Stimulated activated CD8-positive, alpha-beta memory T cell treated with anti-CD3 and anti-CD28 coated beads, Interleukin-2, amount 100 ng/mL, for 1 hour (primary cell): ENCODE measurements at places on chromosomes 4 and X.

DNA sequence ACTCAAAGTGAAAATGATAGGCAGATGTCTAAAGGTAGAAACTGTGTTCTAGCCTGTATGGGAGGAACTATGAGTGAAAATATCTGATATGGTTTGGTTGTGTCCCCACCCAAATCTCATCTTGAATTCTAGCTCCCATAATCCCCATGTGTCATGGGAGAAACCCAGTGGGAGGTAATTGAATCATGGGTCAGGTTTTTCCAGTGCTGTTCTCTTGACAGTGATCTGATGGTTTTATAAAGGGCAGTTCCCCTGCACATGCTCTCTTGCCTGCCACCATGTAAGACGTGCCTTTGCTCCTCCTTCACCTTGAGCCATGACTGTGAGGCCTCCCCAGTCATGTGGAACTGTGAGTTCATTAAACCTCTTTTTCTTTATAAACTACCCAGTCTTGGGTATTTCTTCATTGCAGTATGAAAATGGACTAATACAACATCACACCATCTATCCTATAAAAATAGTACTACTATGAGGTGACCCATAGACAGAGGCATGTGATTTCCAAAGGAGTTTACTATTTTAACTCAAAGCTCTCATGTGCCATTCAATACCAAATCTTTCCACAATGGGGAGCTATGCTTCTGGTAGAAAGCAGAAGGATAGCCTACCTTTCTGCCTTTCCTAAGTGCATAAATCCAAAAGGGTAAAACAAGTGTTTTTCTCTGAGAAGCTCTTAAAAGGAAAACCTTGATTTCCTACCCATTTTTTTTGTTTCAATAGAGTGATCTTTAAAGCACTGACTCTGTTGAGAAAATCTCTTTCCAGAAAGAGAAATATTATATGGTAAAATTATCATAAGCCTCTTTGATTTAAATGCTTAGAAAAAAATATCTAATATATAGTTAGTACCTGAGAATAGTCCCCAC is 38.8 kb downstream of the SEC31A start:
- DNase-seq = no peak

- DNase-seq = no peak
These were observed 847.0 kb downstream of the TRIML1 start for GRCh38 chr4:188986271-188986689.

- no peak for DNase-seq
These were observed 1.4 kb downstream of the ZNF185 start for GRCh38 chrX:152899111-152899873.

DNA sequence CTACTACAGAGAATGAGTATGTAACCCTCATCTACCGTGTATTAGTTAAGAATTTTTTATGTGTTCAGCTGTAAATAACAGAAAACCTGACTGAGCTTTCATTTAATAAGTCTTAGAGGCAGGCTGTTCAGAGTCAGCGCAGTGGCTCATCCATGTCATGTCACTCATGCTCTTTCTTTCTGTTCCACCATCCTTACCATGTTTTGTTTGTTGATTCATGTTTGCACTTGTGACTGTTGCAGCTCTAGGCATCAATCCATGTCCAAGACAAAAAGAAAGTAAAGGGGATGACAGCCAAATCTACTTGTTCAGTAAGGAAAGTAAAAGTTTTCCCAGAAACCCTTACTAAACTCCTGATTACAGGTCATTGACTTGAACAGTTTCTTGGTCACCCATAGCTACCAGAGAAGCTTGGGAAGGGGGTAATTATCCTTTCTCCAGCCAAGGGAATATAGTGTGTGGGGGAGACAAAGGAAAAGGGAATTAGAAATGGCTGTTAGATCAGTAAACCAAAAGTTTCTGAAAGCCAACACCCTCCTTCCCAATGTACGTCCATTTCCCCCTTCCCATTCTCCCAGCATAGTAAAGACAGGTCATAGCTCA is 9.0 kb downstream of the ART3 start:
- DNase-seq = no peak

DNA sequence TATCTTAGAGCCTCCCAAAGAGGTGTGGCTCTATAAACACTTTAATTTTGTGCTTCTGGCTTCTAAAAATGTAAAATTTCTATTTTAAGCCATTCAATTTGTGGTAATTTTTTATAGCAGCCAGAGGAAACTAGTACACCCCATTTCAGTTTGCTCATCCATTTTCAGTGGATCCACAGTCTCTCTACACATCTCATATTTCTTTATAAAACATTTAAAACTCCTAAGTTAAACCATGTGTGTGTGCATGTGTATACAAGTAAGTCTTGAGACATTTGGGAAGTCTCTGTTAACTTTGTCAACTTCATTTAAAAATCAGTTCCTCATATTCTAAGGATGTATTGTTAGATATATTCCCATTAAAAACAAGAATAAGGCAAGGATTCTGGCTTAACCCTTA is 273.2 kb downstream of the IL15 start:
- no peak for DNase-seq

GRCh38 chr4:80500613-80501012 is 165.1 kb downstream of the CFAP299 start:
- DNase-seq = no peak

- no peak for DNase-seq
These were observed 1.5 kb downstream of the MAB21L2 start for GRCh38 chr4:150583287-150584110.

- DNase-seq = no peak
These were observed 200.0 kb downstream of the BCOR start for GRCh38 chrX:39897741-39898097.

DNA sequence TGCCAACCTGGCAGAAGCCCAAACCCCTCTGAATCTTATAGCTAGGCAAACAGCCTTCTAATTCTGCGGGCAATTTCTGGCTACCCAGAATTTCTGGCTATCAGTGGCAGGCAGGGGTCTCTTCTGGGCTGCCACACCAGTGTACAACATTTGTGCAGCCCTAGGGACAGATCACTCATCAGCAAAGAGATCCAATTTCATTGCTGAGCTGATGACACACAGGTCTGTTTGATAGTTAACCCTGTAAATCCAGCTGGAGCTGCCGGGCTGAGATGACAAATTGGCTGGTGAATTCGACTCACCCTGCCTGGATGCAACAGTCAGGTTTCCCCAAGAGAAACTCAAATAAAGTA is 2.4 kb downstream of the MID1 start:
- DNase-seq = no peak

DNA sequence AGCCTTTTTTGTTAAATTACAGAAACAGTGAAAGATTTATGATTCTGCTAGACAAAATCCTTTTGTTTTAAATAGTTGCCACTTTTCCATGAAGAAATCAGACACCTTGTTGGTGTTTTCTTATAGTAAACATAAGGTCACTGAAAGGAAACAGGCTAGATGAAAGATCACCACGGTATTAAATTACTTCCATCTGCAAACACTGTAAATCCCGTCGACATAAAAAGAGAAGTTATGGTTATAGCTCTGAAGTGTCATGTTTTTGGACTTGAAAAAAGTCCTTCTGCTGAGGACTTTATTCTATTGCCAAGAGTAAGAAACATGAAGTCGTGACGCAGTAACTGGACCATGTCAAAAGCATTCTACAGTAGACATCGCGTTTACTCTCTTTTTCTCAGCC is 567.6 kb upstream of the SLIT2 start:
- no peak for DNase-seq

DNA sequence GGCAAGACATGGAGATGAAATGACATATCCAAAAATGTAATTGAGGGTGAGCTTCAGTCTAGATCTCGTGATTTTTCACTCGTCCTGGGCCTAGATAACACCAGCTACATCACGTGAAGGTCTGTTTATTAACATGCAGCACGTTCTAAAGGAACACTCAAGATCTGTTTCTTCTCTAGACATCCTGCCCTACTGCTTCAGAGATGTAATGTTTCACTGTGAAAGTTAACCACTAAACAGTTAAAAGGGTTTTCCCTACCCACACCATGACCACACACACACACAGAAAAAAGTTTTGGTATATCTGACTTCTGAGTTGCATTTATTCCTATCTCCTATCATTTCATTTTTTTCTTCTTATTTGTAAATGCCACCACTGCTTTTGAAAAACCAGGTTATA is 52.3 kb upstream of the SMIM31 start:
- DNase-seq = no peak

- no peak for DNase-seq
These were observed 12.2 kb upstream of the ODAM start for GRCh38 chr4:70183168-70183939.

DNA sequence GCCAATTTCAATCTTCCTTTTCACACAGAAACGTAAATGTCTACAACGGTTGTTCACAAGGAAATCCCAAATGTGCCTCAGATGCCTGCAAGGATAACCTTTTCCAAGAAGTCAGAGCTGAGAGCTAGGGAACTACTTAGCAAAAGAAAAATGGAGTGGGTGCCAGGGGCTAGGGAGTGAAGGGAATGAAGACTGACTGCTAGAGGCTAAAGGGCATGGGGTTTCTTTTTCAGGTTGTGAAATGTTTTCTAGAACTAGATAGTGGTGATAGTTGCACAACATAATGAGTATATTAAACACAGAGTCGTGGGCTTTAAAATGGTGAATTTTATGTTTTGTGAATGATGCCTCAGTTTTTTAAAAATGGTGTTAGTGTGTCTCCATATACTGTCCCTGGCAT is 53.4 kb downstream of the CD99L2 start:
- DNase-seq = no peak

- no peak for DNase-seq
These were observed 9.1 kb downstream of the CXCR3 start for GRCh38 chrX:71609095-71609750.

DNA sequence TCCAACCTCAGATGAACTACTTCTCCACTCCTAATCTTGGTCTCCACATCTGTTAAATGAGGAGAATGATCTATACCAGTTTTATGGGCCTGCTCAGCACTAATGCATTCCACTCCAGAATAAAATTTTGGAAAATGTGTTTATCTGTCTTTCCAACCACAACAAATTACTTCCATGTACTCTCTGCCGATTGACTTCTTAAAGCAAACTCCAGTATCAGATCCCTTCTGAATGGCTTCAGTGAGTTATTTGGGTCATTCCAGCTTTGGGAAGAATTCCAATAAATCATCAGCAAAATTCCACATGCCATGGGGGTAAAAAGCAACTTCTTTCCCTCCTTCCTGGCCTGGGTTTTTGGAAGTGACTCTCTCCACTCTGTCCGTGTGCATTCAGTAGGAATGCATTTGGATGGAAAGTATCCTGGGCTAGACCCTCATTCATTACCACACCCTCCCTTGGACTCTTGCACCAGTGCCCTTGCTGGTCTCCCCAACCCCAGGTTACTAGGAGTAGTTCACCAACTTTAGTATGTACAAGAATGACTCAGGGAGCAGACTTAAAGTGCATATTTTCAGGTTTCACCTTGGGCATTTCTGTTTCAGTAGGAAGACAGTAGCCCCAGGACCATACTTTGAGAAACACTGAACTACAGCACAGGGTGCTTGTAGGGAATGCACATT is 15.4 kb upstream of the ADH6 start:
- no peak for DNase-seq

- no peak for DNase-seq
These were observed 5.2 kb downstream of the MFSD8 start for GRCh38 chr4:127959794-127960193.

DNA sequence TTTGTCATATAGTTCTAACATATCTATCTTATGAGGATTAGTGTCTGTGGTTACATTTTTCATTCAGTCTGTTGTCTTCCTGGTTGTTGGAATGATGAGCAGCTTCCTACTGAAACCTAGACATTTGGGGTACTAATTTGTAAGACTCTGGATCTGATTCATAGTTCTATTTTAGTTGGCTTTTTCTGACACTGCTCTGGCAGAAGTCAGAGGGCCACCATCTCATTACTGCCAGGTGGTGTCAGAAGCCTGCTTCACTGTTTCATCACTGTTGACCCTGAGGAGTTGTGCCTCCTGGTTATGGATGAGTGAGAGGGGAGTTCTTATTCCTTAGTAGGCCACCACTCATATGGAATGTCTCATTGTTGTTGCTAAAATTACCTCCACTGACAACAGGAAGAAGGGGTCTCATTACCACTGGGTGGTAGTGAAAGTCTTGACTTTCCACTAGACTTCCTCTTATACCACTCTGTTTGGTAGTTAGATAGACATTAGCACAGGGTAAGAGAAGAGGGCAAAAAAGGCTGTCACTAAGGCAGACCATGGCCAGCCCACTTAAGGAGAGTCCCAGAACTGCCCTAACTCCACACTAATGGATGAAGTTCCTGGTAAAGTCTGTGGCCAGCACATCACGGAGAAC is 395.2 kb downstream of the SPOCK3 start:
- DNase-seq = no peak

DNA sequence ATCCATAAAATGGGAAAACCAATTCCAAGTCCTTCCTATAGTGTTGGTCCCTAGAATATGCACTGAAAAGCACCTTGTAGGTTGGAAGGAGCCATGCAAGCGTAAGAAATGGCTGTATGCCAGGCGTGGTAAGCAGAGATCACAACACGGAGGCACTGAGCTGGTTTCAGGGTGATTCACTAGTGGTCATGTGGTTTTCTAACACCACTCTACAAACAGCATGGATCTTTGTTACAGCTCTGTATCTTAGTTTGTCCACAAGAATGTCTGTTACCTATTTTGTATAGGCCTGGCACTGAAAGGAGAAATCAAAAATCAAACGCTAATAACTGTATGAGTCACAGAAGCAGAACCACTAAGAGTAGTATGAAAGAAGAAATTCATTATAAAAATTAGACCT is 71.9 kb downstream of the MAGEB17 start:
- no peak for DNase-seq

- no peak for DNase-seq
These were observed 4.6 kb downstream of the ARHGAP10 start for GRCh38 chr4:147736458-147736857.

DNA sequence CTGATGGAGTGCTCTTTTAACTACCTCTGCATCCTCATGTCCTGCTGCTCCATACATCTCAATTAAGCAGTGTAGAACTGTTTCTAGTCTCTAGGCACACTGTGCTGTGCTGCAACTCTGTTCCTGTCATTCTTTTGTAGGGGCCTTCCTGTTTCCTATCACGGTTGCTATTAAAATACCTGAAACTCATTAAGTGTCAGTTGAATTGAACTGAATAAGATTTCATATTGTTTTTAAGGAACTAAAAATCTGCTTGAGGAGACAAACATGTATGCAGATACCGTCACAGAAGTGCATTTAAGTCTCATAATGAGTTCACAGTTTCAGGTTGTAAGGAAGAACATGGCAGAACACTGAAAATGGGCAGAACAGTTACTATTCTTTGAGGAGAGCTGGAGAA is 170.1 kb downstream of the LARP7 start:
- DNase-seq = no peak
